Sigmoid colon (tissue), 7 donors: ENCODE measurements at places on chromosomes 5 and 9.

DNA sequence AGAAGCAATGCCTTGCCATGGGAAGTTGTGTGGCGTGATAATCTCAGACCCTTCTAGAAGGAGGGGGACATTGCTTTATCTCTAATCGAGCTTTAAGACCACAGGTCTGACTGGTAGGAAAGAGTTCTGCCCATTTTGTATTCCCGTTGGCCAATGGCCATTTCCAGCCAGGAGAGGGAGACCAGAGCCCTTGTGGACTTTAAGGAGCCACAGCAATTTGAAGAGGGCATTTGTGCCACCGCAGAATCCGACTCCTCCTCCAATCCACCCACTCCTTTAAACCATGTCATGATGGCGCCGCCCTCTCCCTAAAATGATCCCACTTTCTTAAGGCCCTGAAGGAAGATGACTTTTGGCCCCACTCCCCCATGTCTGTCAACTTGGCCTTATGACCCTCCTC, 560.5 kb upstream of the ADAMTS16 start:
- DNase-seq, result no peak

- no peak for DNase-seq
Observed at GRCh38 chr9:128084746-128085145, 16.7 kb downstream of the SLC25A25 start.

DNA sequence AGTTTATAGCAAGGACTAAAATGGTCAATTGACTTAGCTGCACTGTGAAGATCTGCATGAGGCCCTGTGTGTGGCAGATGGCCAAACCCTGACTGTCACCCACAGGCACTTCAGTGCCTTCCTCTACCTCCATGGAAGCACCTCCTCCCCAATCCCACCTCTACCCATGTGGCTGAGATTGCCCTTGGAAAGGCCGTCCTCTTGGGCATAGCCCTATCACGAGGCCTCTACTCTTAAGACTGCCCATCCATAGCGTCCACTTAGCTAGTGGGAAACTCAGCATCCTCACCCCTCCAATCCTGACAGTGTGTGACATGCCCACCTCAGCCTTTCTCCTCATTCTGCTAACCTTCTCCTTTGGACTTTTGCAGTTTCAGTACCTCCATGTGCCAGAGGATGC, 510.2 kb downstream of the BNC2 start:
- DNase-seq, result no peak

GRCh38 chr9:88889386-88889785, 101.9 kb upstream of the S1PR3 start:
- DNase-seq, result no peak

GRCh38 chr9:126703866-126704156, 90.1 kb downstream of the LMX1B start:
- peak; percentile 33 for DNase-seq

GRCh38 chr5:160324886-160325285, 12.5 kb upstream of the CCNJL start:
- no peak for DNase-seq

GRCh38 chr9:89880161-89880560, 275.3 kb downstream of the GADD45G start:
- DNase-seq, result peak; percentile 56
